ENCODE measurements at places on chromosomes 3 and 15.

DNA sequence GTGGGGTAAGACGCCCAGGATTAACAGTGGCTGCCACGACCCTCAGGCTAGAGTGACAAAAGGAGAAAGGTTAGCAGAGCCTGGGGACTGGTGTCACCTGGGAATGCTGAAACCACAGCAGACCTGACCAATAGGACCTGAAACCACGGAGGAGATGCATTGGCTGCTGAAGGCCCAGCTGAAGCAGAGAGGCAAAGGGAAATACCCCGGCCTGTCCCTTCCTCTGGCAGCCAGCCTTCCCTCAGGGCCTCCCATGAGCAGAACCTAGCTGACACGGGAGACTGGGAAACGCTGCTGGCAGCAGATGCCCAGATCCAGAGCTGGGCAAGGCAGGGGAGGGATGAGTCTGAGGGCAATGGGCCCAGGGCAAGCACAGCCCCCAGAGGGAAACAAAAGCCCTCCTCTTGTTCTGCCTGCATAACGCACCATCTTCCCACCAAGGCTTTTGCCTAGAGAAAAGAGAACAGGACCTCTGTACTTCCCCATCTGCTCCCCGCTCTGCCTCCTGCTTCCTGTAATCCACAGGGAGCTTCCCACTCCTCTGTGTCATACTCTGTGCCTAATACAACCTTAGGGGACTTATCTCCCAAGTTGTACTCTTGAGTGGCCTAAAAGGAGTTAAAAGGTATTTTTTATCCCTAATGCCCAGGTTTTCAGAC is 216.2 kb downstream of the ABHD5 start:
- DNase-seq = peak; percentile 93

GRCh38 chr3:12443781-12444522 is 40.3 kb upstream of the TSEN2 start:
- no peak for DNase-seq

DNA sequence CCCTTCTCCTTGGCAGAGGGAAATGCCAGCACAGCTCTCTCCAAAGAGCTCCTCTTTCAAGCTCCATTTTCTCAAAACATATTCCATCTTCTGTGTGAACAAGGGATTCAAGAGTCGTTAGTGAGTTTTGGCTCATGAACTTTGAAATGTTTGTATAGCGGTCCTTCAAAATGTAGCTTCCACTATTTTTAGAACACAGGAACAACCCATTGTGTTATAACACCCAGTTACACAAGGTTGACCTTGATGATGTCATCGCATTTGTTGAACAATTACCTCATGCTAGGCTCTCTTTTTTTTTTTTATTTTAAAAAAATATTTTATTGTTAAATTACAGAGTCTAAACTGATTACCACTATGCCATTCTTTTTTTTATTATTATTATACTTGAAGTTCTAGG is 251.7 kb downstream of the THSD4 start:
- DNase-seq = no peak

DNA sequence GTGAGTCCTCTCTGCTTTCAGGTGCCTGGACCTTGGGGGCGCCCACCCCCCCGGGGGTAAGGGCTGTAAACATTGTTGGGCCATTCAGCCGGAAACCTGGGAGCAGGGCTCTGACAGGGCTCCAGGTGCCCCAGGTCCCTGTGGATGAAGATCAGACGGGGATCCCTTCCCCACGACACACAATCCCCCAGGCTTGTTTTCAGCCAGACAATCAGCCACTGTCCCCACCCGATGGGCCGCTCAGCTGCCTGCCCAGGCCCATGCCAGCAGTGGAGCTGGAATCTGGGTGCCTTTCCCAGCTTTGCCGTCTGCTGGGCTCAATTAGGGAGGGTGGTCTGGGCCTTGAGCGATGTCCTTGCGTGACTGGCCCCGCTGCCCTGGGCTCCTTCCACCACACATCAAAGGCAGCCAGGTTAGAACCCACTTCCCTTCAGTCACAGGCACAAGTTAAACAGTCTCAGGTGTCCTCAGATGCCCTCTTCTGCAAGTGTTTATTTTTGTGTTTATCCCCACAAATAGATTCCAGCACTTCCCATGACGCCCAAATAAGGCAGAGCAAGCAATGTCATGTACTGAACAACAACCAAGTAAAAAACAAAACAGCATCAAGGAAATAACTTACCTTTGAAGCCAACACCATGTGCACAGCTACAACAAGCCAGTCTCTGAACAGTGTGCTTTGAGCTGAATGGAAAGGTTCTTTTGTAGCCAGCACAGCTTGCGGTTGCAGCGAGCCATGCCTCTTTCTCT is 77.0 kb upstream of the ALDH1A3 start:
- no peak for DNase-seq

- DNase-seq = peak; percentile 88
Observed at GRCh38 chr15:98548139-98548971, 100.0 kb upstream of the IGF1R start.

DNA sequence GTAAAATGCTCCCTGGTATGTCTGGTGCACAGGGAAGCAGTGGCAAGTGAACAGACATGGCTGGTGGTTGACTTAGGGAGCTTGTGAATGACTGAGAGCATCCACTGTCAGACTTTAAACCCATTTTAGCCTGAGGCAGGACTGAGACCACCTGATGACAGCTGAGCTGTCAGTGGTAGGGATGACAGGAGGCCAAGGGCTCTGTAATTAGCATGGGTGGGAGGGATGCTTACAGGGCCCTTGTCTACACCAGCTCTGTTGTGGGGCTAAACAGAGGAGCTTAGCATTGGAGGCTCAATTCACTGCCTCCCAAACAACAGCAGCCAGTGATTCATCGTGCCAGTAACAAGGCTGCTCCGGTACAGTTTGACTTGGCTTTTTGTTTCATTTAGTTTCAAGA is 169.4 kb downstream of the CHST2 start:
- DNase-seq = no peak

- DNase-seq = no peak
Observed at GRCh38 chr15:29133791-29134190, 135.8 kb downstream of the NSMCE3 start.

- no peak for DNase-seq
Observed at GRCh38 chr15:72782274-72783003, 1.1 kb downstream of the ADPGK start.

- DNase-seq = no peak
Observed at GRCh38 chr15:35546511-35547381, 781 bp upstream of the DPH6 start.

GRCh38 chr3:50454481-50455070 is 48.9 kb downstream of the CACNA2D2 start:
- DNase-seq = no peak

DNA sequence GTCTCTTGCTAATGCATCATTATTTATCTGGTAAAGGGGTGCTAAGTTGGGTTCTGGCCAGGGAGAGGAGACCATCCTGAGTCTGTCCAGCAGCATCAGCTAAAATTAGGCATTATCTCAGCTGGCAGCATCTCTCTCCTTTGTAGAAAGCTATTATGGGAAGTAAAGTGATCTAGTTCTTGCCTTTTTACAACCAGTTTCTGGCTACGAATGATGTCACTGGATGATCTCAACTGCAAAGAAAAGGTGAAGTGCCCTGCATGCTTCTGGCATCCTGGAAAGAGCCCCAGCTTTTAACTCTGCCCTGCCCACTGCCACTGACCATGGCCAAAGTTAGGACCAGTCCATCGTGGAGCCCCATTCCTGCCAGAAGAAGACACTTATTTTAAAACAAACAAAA is 37.1 kb upstream of the IL12A start:
- peak; percentile 61 for DNase-seq

- peak; percentile 54 for DNase-seq
Observed at GRCh38 chr15:25931851-25932250, 68.7 kb upstream of the ATP10A start.

DNA sequence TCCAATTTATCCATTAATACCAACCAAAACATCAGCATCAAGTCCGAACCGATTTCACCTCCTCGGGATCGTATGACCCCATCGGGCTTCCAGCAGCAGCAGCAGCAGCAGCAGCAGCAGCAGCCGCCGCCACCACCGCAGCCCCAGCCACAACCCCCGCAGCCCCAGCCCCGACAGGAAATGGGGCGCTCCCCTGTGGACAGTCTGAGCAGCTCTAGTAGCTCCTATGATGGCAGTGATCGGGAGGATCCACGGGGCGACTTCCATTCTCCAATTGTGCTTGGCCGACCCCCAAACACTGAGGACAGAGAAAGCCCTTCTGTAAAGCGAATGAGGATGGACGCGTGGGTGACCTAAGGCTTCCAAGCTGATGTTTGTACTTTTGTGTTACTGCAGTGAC is 20.8 kb downstream of the LYSMD4 start:
- DNase-seq = no peak

GRCh38 chr3:194487289-194488054 is 670 bp upstream of the ATP13A3 start:
- DNase-seq = peak; percentile 98

GRCh38 chr3:143526011-143526545 is 322.2 kb downstream of the SLC9A9 start:
- no peak for DNase-seq

DNA sequence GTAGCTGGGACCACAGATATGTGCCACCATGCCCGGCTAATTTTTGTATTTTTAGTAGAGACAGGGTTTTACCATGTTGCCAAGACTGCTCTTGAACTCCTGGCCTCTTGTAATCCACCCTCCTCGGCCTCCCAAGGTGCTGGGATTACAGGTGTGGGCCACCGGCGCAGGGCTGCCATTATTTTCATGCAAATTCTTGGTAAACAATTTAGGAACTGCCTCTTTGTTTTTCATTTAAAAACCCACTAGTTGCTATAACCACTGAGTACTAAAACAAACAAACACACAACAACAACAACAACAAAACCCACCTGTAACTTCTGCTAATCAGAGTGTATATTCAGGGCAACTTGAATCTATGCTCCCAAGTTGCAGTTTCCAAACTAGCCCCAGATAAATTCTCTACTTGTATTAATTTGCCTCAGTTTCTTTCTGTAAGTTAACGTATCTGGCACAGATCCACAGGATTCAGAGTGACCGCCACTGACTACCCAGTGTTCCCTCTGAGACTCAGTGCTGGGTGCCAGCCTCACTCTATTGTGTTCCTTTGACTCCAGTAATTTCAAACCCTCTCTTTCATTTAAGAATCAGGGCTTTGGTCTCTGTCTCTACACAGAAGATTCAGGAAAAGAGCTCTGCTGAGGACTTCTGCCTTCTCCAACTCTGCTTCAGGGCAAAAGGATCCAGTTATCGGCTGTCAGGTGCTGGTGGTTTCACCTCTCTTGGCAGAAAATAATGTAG is 18.6 kb upstream of the ZNF710 start:
- DNase-seq = no peak

DNA sequence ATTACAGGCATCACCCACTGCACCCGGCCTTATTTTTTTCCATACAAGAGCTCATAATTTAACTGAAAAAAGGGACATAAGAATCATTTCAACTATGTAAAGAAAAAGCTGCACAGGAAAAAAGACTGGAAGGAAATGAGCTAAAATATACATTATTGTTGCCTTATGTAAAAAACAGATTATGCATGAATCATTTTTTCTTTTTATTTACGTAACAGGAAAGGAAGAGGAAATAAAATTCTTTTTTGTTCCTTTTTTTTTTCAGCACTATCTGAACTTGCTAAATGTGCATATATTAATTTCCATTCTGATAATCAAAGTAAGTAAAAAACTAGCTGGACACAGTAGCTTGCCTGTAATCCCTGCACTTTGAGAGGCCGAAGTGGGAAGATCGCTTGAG is 12.1 kb downstream of the KIF9 start:
- peak; percentile 57 for DNase-seq

- DNase-seq = no peak
Observed at GRCh38 chr15:40467261-40467615, 3.5 kb upstream of the CHST14 start.

- no peak for DNase-seq
Observed at GRCh38 chr3:30475038-30475808, 131.2 kb upstream of the TGFBR2 start.

- no peak for DNase-seq
Observed at GRCh38 chr3:69426967-69427304, 41.0 kb upstream of the FRMD4B start.

GRCh38 chr3:117096549-117096948 is 387.0 kb downstream of the TUSC7 start:
- no peak for DNase-seq

DNA sequence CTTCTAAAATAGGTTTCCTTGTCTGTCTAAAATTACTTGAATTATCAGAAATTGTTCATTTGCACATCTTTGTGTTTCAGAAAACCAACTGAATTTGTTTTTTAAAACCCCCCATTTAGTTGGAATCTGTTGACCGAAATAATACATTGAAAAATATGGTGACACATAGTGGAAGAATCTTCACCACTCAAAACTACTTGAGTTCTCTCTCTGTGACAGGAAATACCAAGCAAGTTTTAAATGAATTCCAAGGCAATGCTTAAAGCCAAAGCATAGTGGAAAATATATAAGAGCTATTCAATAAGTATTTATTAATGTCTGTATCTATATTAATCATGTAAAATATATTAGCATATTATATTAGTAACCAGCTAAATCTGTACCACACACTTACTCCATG is 224.9 kb upstream of the COL8A1 start:
- no peak for DNase-seq

GRCh38 chr3:116288485-116288884 is 156.8 kb downstream of the LSAMP start:
- DNase-seq = no peak

DNA sequence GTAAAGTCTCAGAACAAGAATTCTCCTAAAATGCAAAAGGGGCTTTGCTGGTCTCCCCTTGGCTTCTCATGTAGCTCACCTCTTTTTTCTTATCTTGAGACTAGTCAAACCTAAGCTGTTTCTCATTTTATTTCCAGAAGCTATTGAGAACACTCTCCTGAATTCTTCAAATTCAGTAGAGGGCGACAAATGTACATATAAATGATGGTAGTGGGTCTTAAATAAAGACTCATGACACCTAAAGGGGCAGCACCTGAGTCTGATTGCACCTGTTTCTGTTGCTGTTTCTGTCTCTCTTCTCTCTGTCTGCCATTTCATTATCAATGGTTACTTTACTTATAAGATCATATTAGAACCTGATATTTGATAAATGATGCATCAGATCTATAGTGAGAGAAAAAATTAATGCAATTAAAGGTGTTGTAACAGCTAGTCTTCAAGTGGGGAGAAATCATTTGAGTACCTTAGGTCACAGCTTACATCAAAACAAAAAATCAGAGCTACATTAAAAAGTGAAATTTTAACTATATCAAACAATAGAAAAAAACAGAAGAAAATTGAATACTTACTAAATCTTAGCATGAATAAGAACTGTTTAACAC is 7.0 kb downstream of the ADIPOQ start:
- DNase-seq = peak; percentile 59

DNA sequence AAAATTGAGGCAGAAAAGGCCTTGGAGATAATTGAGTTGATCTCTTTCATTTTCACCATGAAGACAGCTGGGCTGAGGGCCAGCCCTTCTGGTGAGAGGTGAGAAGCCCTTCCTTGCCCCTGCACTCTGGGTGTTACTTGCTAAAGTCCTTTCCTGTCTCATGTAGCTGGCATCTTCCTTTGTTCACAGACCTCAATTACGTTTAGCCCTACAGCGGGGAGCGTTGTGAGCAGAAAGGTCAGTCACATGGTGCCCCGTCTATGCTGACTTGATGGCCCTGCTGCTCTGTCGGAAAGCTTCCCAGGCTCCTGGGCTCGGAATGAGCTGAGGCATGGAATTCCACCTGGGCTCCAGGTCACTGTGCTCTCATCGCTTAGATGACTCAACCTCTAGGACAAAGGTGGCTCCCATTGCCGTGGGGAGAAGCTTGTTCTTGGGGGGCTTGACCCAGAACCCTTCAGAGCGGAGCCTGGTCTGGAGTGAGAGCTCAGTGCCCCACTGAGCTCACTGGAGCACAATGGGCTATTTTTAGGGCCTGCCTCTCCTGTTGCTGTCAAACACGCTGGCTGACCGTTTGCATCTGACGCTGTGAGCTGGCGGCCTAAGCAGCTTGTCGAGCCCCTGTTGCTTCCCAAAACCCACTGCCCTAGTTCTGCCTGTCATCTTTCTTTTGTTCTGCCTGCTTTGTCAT is 47.0 kb downstream of the RPLP1 start:
- no peak for DNase-seq

Measured in suppressor macrophage treated with lipopolysaccharide for 1 hour (primary cell).